ENCODE measurements at places on chromosomes 6 and 20.

GRCh38 chr6:14975471-14975817 is 270.4 kb upstream of the JARID2 start:
- H3K27ac ChIP-seq, result no peak overlapping the region
- no peaks in the 10 kb centered on the region for H3K27me3 ChIP-seq
- H3K4me1 ChIP-seq, result no peaks in the 10 kb centered on the region
- no peaks in the 10 kb centered on the region for H3K36me3 ChIP-seq
- DNase-seq, result no peak

GRCh38 chr6:68718385-68719073 is 83.4 kb downstream of the ADGRB3 start:
- H3K27ac ChIP-seq, result no peak overlapping the region
- DNase-seq, result no peak
- H3K27me3 ChIP-seq, result no peaks in the 10 kb centered on the region

- no peak overlapping the region for H3K4me3 ChIP-seq
- DNase-seq, result no peak
- H3K36me3 ChIP-seq, result no peaks in the 10 kb centered on the region
- no peak overlapping the region for H3K27ac ChIP-seq
Measured at GRCh38 chr6:81003156-81003555, 749.3 kb downstream of the TENT5A start.

- H3K27ac ChIP-seq, result no peak overlapping the region
- no peaks in the 10 kb centered on the region for H3K27me3 ChIP-seq
- no peak for DNase-seq
- no peak overlapping the region for H3K4me3 ChIP-seq
- H3K4me1 ChIP-seq, result no peaks in the 10 kb centered on the region
- no peaks in the 10 kb centered on the region for H3K36me3 ChIP-seq
Measured at GRCh38 chr6:121873595-121873994, 438.1 kb downstream of the GJA1 start.

GRCh38 chr6:89729818-89730217 is 89.8 kb downstream of the MDN1 start:
- no peak overlapping the region for H3K27ac ChIP-seq
- no peak for DNase-seq
- peaks cover 78% of the 10 kb centered on the region for H3K36me3 ChIP-seq
- no peaks in the 10 kb centered on the region for H3K27me3 ChIP-seq

DNA sequence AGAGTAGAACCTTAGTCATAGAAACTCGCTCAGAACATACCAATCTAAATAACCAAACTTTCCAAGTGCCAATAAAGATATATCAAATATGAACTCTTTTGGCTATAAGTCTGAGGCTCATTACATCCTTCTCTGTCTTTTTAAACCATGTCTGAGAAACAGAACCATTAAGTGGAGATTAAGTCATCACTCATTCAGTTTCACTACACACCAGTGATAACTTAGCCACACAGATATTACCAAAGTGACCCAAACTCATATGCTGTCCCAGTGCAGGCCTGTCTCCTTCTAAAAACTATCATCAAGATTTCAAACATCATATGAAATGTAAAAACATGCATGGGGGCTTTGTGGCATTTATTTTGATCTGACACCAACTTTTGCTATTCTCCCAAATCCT is 12.0 kb downstream of the GCLC start:
- H3K36me3 ChIP-seq, result no peaks in the 10 kb centered on the region
- H3K4me3 ChIP-seq, result no peak overlapping the region
- H3K27ac ChIP-seq, result no peak overlapping the region
- peaks cover 4% of the 10 kb centered on the region for H3K4me1 ChIP-seq
- H3K27me3 ChIP-seq, result no peaks in the 10 kb centered on the region

DNA sequence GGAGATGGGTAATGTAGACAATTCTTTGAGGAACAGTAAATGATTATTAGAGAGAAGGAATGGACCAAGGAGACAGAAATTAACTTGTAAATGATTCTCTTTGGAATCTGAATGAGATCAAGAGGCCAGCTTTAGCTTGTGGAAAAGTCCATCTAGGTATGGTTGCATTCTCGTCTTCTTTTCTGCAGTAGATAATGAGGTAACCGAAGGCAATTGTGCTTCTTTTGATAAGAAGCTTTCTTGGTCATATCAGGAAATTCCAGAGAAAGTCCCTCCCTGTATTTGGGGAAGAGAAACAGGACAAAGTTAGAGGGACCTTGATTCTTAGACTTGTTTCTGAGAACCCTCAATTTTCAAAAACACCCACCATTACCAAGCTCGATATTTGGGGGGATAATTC is 109.1 kb upstream of the PRSS16 start:
- peaks cover 49% of the 10 kb centered on the region for H3K4me1 ChIP-seq
- H3K27ac ChIP-seq, result peak overlapping the region; percentile 89
- no peaks in the 10 kb centered on the region for H3K36me3 ChIP-seq
- no peak for DNase-seq
- peak overlapping the region; percentile 80 for H3K4me3 ChIP-seq

- H3K27me3 ChIP-seq, result peaks cover 4% of the 10 kb centered on the region
- H3K4me3 ChIP-seq, result no peak overlapping the region
- H3K36me3 ChIP-seq, result no peaks in the 10 kb centered on the region
- H3K4me1 ChIP-seq, result no peaks in the 10 kb centered on the region
Measured at GRCh38 chr6:43967719-43968091, 159.5 kb downstream of the MRPL14 start.

GRCh38 chr20:12927489-12927888 is 81.3 kb upstream of the SPTLC3 start:
- H3K4me3 ChIP-seq, result no peak overlapping the region
- no peak overlapping the region for H3K27ac ChIP-seq
- H3K27me3 ChIP-seq, result no peaks in the 10 kb centered on the region
- no peaks in the 10 kb centered on the region for H3K4me1 ChIP-seq
- H3K36me3 ChIP-seq, result no peaks in the 10 kb centered on the region

- no peak for DNase-seq
- H3K27ac ChIP-seq, result no peak overlapping the region
- no peak overlapping the region for H3K4me3 ChIP-seq
Measured at GRCh38 chr6:72825315-72825911, 203.5 kb downstream of the KCNQ5 start.

DNA sequence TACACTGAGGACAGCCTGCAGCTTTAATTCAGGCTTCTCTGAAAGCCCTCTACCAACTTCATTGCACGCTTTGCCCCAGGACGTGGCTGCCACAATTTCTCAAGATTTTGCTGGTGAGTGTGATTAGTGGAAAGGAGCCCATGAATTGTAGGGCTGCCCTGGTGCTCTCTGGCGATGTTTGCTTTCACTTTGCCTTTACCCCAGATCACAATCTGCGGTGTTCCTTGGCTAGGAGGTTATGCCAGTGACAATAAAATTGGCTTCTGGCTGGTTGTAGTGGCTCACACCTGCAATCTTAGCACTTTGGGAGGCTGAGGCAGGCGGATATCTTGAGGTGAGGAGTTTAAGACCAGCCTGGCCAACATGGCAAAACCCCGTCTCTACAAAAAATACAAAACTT is 139.3 kb downstream of the FOXC1 start:
- H3K27me3 ChIP-seq, result no peaks in the 10 kb centered on the region
- DNase-seq, result no peak
- no peak overlapping the region for H3K27ac ChIP-seq

Measured in CD4-positive, CD25-positive, alpha-beta regulatory T cell (primary cell).